Left lung (tissue), 14 donors: ENCODE measurements at places on chromosomes 3 and 15. TPM values are rescaled to one million over a fixed set of nuclear protein-coding genes. Genes with fewer than 3 reads are reported as not detected.

DNA sequence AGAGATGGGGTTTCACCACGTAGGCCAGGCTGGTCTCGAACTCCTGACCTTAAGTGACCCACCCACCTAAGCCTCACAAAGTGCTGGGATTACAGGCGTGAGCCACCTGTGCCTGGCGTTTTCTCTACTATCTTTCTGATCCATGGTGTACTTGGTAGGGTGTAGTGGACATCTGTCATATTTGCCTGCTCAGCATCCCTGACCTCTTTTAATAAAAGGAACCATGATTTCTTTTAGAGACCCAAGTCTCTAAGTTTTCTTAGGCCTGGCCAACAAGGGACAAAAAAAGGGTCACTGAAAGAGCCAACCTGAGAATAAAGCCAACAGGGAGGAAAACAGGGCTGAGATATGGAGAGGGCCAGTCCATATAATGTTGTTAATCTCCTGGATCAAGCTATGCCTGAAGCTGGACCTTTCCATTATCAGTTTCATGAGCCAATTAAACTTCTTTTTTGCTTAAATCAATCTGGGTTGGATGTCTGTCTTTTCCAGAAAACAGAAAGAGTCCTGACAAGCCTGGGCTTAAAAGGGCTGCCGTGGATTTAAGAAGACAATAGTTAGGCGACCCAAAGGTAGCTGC lies 48.1 kb upstream of the PGPEP1L start:
- DNase-seq, result no peak

GRCh38 chr3:77147836-77148578 lies 108.1 kb downstream of the ROBO2 start:
- DNase-seq, result no peak

DNA sequence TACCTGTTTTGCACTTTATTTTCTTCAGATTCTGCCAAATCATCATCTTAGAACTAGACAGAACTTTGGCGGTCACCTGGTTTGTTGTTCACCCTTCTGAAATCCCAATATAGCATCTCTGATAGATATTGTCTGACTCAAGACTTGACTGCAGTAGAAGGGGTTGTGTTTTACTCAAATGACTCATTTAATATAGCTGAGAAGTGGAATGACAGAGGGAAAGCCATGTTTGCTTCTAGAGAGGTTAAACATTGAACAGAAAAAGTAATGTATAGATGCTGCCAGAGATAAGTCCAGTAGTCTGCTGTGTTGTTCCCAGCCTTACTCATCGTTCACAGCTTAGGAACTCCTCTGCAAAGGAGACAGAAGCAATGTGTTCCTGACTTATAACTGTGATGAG lies 402.0 kb downstream of the AGBL1 start:
- DNase-seq, result no peak

- DNase-seq, result no peak
These were observed 361.6 kb downstream of the RBMS3 start for GRCh38 chr3:29642393-29643033.

DNA sequence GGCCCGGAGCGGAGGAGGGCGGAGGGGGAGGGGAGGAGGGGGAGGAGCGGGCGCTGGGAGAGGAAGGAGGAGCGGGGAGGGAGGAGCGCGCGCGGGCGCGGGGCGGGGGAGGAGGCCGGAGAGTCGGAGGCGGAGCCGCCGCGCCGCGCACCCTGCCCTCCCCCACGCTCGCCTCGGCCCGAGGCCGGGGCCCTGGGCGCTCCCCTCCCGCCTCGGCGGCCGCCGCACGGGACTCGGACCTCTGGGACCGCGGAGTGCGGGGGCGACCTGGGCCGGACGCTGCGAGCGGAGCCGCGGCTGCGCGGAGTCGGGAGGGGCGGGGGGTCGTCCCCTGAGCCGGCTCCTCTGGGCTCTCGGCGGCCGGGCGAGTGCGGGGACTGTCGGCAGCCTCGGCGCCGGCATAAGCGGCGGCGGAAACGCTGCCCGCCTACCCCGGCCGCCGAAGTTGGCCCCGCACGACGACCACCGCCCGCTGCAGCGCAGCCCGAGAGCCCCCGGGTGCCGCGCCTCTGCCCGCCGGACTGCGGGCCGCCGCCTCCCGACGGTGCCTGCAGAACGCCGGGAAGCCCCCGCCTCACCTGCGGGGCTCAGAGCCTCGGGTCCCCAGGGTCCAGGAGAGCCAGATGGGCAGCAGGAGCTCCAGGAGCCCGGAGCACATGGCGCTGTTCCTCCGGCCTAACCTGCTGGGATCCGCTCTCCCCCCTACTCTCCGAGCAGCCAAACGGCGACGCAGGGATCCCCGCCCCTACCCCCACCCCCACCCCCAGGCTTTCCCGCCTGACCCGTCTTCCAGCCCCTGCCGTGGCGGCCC lies 406 bp upstream of the GABRB3 start:
- DNase-seq, result peak; percentile 41

DNA sequence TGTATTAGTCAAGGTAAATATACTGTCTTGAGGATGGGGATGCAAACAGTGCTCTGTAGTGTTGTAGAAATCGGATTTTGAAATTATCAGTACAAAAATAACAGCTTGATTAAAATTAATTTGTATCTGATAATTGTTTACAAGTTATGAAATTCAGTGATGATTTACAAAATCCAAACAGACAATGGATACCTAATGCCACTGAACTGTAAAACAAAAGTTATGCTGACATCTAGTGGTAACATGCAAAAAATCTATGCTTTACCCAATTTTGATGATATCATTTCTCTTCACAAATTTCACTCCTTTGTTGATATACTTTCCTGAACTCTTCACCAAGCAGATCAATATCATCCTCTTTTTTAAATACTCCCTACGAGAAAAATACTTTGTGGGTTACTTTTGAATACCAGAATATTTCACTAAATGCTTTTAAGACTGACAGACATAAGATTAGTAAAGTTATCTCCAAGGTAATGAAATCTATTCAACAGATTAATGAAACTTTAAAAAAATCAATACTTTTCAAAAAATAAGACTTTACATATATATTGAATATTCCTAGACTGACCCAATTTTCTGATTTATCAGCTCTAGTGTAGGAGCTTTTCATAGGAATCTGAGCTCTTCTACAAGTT lies 36.0 kb downstream of the MNS1 start:
- no peak for DNase-seq

SKIC8 gene
- 108 TPM for polyA plus RNA-seq

SCAANT1 gene
- 2.0 TPM for polyA plus RNA-seq

STRA6 gene
- polyA plus RNA-seq, result 10.0 TPM

CP gene
- 6.4 TPM for polyA plus RNA-seq
